CD4-positive, alpha-beta T cell treated with Interferon gamma for 1 hour (primary cell): ENCODE measurements at places on chromosomes 7 and 10.
A peak's percentile ranks its signal among the peaks of the same experiment; 100 is the strongest.

- no peak for DNase-seq
Measured at GRCh38 chr10:68496072-68496471, 24.3 kb upstream of the DNA2 start.

DNA sequence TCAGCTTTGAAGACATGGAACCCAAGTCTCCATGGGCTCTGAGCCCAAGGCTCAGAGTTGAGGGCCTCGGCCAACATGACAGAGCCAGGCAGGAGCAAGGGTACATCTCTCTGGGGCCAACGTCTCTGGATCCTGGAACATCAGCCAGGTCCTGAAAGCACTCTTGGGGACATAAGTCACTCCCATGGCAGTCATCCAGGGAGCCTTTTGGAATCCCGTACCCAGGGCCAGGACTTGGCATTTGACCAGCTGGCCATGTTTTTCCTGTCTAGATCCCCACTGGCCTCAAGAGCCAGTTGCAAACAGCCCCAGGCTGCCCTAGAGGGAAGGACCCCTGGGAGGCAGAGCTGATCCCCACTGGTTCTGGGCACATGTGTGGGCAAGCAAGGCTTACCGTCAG lies 4.3 kb upstream of the CXCL12 start:
- DNase-seq: no peak

DNA sequence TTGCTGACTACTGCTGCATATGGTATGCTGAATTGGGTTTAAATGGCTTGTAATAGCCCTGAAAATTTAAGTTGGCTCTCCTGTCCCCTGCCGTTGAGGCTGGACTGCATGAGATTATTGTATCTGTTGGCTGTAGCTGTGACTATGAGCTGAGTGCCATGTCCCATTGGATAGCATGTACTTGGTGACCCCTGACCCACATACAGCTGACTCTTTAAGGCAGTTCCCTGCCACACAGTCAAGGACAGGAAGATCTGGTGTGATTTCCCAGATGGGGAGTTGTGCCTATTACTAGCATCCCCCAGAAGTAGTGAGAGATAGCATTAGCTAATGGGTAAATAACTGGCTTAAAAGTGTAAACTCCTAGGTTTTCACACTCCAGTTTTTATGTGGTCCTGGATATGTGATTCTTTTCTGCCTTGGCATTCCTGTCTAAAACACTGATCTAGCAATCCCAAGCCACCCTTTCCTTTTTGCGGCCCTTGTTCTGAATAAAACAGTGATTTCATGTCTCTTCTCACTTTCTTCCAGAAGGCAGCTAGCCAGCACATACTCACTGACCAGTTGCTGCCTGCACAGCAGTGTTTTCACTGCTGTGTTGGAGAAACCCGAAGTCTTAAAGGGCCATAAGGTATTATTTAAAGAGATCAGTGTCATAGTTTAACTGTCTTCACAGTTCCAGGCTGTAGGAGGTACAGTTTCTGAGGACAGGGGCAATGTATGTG lies 35.9 kb downstream of the LRRC4 start:
- DNase-seq: no peak

DNA sequence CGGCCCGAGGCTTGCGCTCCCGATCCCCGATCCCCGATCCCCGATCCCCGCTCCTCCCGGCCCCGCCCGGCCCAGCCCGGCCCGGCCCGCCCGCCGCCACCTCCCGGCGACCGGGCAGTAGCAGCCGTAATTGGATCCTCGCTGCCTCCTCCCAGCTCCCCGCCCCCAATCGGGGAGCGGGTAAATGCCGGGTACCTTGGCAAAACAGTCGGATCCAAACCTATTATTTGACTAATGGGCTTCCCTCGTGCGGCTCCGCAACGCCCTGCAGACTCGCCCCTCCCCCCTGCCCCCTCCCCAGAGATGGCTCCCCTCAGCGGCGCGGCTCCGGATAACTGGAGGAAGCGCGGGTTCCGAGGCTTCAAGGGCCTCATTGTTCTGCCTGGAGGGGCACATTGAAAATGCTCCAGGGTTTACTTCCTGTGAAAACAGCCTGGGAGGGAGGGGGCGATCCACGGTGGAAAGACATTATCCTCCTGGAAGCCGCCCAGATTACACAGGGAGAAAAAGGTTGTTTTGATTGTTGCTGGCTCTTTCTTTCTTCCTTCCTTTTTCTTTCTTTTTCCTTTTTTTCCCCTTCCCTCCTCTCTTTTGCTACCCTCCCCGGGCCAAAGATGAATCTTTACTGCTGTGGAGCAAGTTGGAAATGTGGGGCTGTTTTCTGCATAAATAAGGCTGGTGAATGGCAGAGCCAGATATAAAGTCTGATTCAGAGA lies 94.7 kb upstream of the ZMIZ1 start:
- DNase-seq: peak; percentile 19

DNA sequence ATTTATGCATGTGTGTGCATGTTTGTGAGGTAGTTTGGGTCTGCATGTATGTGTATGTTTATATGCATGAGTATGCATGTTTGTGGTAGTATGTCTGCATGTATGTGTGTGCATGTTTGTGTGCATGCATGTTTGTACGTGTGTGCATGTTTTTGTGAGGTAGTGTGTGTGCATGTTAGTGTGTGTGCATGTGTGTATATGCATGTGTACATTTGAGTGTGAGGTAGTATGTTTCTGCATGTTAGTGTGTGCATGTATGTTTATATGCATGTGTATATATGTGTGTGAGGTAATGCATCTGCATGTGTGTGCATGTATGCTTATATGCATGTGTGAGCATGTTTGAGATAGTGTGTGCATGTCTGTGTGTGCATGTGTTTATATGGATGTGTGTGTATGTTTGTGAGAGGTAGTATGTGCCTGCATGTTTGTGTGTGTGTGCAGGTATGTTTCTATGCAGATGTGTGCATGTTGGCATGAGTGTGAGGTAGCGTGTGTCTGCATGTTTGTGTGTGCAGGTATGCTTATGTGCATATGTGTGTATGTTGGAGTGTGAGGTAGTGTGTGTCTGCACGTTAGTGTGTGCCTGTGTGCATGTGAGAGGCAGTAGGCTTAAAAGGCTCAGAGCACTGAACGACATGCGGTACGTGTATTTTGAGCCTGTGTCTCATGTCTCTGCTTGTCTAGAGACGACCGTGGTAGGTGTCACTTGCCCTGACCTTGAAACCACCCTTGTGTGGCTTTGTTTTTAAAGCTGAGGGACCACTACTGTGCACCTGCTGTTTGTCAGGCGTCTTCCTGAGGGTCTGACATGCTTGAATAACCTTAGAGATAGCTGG lies 43.7 kb downstream of the PFKP start:
- DNase-seq: no peak

GRCh38 chr7:17830206-17830605 lies 110.1 kb downstream of the SNX13 start:
- no peak for DNase-seq

DNA sequence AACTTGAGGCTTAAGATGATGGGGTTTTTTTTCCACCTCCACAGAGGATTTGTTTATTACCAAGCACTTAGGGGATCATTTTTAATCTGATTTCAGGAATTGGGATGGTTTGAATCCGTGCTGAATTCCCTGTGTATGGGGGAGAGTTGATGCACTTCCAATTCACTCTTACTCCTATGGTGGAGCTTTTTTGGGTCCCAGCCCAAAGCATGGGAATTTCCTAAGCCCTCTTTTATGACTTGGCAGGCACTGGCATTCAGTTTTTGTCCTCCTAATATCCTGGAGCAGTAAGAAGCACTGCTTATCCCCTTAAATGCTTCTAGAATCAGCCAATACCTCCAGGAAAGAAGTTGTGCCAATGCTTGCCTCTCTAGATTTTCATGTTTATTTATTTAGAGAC lies 78.7 kb downstream of the HYCC1 start:
- no peak for DNase-seq

GRCh38 chr7:139041378-139042085 lies 5.7 kb upstream of the ZC3HAV1L start:
- no peak for DNase-seq

- DNase-seq: no peak
Measured at GRCh38 chr10:47412177-47412730, 28.2 kb upstream of the ZNF488 start.

- no peak for DNase-seq
Measured at GRCh38 chr7:142957723-142958122, 4.4 kb downstream of the KEL start.

DNA sequence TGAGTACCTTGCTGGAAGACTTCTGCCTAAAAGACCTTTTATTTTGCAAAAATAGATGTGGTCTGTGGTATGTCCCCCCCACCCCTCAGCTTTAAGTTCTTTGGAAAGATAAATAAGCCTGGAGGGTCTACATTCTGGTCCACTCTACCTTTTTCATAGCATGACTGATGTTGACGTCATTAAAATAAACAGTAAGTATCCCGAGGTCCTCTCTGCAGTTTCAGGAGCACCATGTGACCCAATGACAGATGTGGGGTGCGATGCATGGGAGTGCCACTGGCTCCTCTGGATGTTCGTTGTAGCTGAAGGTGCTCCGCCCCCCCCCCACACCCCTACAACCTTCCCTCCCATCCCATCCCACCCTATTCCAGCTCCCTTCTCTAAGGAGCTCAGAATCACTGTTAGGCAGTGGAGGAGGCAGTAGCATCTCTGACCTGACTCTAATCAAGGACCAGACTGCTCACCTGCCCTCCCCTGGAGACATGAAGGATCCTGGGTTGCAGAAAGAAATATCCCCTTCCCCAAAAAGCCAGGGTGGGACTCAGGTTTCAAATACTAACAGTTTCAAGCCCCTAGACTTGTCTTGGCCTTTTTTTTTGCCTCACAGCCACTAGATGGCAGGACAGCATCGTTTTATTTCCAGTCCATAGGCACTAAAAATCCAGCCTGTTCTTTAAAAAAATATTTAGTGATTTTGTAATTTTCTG lies 25.1 kb downstream of the CASP7 start:
- no peak for DNase-seq

GRCh38 chr7:22481726-22482125 lies 18.3 kb downstream of the STEAP1B start:
- DNase-seq: peak; percentile 8

- DNase-seq: no peak
Measured at GRCh38 chr10:132489704-132490534, 47.7 kb upstream of the INPP5A start.

DNA sequence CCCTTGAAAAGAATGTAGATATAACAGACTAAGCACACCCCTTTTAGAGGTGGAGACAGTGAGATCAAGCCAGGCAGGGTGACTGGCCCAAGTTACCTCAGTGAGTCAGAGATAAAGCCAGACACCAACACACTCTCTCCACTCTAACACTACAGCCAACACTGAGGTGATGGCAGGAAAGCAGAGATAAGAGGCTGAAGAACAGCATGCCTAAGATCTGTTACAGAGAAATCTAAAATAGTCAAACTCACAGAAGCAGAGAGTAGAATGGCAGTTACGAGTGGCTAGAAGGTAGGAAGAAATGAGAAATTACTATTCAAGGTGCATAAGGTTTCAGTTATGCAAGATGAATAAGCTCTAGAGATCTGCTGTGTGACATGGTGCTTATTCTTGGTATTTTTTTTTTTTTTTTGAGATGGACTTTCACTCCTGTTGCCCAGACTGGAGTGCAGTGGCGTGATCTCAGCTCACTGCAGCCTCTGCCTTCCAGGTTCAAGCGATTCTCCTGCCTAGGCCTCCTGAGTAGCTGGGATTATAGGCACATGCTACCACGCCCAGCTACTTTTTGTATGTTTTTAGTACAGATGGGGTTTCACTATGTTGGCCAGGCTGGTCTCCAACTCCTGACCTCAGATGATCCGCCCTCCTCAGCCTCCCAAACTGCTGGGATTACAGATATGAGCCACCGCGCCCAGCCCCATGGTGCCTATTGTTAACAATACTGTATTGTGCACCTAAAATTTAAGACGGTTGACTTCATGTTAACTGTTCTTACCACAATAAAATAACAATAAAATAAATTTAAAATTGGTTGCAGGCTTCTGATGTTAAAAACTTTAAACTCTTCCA lies 28.7 kb downstream of the ICA1 start:
- no peak for DNase-seq

- DNase-seq: no peak
Measured at GRCh38 chr10:6737080-6737641, 157.1 kb upstream of the PRKCQ start.

- DNase-seq: no peak
Measured at GRCh38 chr7:154696556-154696955, 306.4 kb downstream of the PAXIP1 start.

DNA sequence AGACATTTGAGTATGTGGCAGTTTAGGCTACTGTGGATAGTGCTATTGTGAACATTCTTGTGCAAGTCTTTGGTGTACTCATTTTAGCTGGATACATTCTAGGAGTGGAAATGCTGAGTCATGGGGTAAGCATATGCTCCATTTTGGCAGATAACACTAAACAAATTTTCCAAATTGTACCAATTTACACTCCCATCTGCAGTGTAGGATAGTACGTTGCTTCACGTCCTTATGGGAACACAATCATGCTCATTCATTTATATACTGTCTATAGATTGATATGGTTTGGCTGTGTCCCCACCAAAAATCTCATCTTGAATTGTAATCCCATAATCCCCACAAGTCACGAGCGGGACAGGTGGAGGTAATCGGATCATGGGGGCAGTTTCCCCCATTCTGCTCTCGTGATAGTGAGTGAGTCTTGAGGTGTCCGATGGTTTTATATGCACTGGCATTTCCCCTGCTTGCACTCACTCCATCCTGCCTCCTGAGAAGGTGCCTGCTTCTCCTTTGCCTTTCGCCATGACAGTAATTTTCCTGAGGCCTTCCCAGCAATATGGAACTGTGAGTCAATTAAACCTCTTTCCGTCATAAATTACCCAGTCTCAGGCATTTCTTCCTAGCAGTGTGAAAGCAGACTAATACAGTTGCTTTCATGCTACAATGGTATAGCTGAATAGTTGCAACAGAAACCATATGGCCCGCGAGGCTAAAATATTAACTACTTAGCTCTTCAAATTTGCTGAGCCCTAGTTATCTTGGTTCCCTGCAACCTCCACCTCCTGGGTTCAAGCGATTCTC lies 25.6 kb downstream of the RNF216 start:
- DNase-seq: no peak

- no peak for DNase-seq
Measured at GRCh38 chr10:50551894-50552293, 71.9 kb downstream of the SGMS1 start.

GRCh38 chr7:69907720-69908119 lies 309.4 kb downstream of the AUTS2 start:
- no peak for DNase-seq

GRCh38 chr7:149225106-149225505 lies 14.3 kb upstream of the ZNF212 start:
- no peak for DNase-seq

GRCh38 chr7:146728611-146729010 lies 612.0 kb downstream of the CNTNAP2 start:
- no peak for DNase-seq

GRCh38 chr7:81624021-81624592 lies 145.7 kb downstream of the HGF start:
- DNase-seq: no peak
